Tibial artery (tissue), 4 donors: ENCODE measurements at places on chromosomes 16 and 17.

- H3K4me1 ChIP-seq = no peaks in the 10 kb centered on the region
- no peak overlapping the region for H3K4me3 ChIP-seq
- H3K36me3 ChIP-seq = peaks cover 3% of the 10 kb centered on the region
- H3K27me3 ChIP-seq = no peaks in the 10 kb centered on the region
- no peak overlapping the region for H3K27ac ChIP-seq
- DNase-seq = no peak
Measured at GRCh38 chr17:69117855-69118784, 23.6 kb downstream of the ABCA6 start.

GRCh38 chr16:83400234-83400633, 407.5 kb upstream of the HSBP1 start:
- H3K27me3 ChIP-seq = no peaks in the 10 kb centered on the region
- H3K4me1 ChIP-seq = peaks cover 6% of the 10 kb centered on the region
- DNase-seq = no peak
- no peak overlapping the region for H3K4me3 ChIP-seq

- no peaks in the 10 kb centered on the region for H3K27me3 ChIP-seq
- H3K36me3 ChIP-seq = peaks cover 12% of the 10 kb centered on the region
- peaks cover 14% of the 10 kb centered on the region for H3K4me1 ChIP-seq
- DNase-seq = no peak
- no peak overlapping the region for H3K4me3 ChIP-seq
- H3K27ac ChIP-seq = no peak overlapping the region
Measured at GRCh38 chr16:89156740-89157645, 14.6 kb upstream of the CDH15 start.

GRCh38 chr16:54548281-54548680, 261.7 kb upstream of the IRX3 start:
- H3K4me1 ChIP-seq = no peaks in the 10 kb centered on the region
- H3K36me3 ChIP-seq = no peaks in the 10 kb centered on the region
- H3K27me3 ChIP-seq = no peaks in the 10 kb centered on the region
- no peak for DNase-seq

GRCh38 chr16:56860226-56861020, 4.6 kb upstream of the SLC12A3 start:
- H3K27ac ChIP-seq = no peak overlapping the region
- H3K4me3 ChIP-seq = no peak overlapping the region
- no peaks in the 10 kb centered on the region for H3K36me3 ChIP-seq
- no peak for DNase-seq

- H3K27me3 ChIP-seq = no peaks in the 10 kb centered on the region
- peaks cover 71% of the 10 kb centered on the region for H3K36me3 ChIP-seq
- no peaks in the 10 kb centered on the region for H3K4me1 ChIP-seq
- H3K27ac ChIP-seq = no peak overlapping the region
- H3K4me3 ChIP-seq = no peak overlapping the region
Measured at GRCh38 chr16:53323924-53324323, 110.3 kb upstream of the RBL2 start.

- DNase-seq = no peak
- H3K27me3 ChIP-seq = no peaks in the 10 kb centered on the region
- no peaks in the 10 kb centered on the region for H3K36me3 ChIP-seq
- peak overlapping the region; percentile 61 for H3K27ac ChIP-seq
- peaks cover 74% of the 10 kb centered on the region for H3K4me1 ChIP-seq
- H3K4me3 ChIP-seq = no peak overlapping the region
Measured at GRCh38 chr17:57915544-57915943, 39.7 kb downstream of the CUEDC1 start.

GRCh38 chr17:81037798-81038733, 3.1 kb downstream of the BAIAP2 start:
- H3K27ac ChIP-seq = peak overlapping the region; percentile 59
- H3K4me1 ChIP-seq = peaks cover 65% of the 10 kb centered on the region
- DNase-seq = peak; percentile 72
- H3K27me3 ChIP-seq = no peaks in the 10 kb centered on the region
- H3K4me3 ChIP-seq = no peak overlapping the region

DNA sequence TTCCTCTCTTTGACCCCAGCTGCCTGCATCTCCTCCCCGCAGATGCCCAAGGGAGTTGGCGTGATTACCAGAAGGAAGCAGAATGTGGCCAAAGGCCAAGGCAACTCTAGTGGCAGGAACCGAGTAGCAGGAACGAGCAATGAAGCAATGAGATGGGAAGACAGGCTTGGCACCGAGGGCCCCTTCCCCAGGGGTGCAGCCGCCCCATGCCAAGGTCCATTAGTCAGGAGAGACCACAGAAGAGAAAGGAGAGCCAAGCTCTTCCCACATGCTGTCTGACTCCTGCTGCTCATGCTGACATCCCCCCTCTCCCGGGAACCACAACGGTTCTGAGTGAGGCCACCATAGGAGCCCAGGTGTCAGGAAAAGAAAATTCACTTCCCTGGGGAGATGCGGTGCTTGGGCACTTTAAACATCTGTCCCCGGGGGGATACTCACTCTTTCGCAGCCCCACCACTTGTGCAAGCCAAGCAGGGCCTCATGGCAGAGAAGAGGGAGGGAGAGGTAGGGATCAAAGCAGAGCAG, 67.4 kb downstream of the MYO18A start:
- H3K27ac ChIP-seq = no peak overlapping the region
- peak; percentile 67 for DNase-seq
- no peak overlapping the region for H3K4me3 ChIP-seq

DNA sequence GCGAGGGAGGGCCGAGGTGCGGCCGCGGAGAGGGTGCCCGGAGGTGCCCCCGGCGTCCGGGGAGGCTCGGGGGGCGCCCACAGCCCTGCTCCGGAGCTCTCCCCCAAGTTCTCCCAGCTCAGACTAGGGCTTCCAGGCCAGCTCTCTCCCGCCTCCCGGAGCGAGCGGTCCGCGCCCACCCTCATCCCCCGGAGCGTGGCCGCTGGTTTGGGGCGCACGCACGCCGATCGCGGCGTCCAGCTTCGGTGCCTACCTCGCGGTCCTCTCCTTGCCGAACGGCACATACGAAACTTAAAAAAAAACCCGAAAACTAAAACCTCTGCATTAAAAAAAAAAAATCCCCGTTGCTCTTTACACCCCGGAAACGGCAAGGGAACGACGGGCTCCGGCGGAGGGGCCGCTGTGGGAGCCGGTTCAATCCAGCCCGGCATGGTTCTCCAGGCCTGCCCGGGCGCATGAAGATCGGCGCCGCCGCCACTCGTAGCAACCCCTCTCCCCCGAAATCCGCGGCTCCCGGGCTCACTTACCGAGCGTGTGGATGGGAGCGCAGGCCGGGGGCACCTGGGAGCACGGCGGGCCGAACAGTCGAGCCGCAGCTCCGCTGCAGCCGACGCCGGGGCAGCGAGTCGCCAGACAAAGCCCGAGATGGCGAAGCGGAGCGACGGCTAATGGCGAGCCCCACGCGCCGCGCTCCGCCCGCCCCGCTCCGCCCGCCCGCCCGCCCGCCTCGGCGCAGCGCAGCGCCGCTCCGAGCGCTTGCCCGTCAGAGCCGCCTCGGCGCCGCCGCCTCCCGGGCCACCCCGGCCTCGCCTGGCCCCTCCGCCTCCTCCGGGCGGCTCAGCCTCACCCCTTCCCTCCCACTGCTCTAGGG, 973 bp upstream of the UBTF start:
- H3K27me3 ChIP-seq = no peaks in the 10 kb centered on the region
- DNase-seq = peak; percentile 33
- peak overlapping the region; percentile 83 for H3K4me3 ChIP-seq
- peak overlapping the region; percentile 99 for H3K27ac ChIP-seq

DNA sequence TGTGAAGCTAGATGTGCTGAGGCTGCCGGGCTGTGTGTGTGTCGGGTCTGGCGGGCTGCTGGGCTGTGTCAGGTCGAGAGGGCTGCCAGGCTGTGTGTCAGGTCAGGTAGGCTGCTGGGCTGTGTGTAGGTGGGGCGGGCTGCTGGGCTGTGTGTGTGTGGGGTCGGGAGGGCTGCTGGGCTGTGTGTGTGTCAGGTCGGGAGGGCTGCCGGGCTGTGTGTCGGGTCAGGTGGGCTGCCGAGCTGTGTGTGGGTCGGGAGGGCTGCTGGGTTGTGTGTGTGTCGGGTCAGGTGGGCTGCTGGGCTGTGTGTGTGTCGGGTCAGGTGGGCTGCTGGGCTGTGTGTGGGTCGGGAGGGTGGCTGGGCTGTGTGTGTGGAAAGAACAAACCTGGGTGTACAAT, 8.6 kb downstream of the WDR45B start:
- H3K27me3 ChIP-seq = no peaks in the 10 kb centered on the region
- H3K27ac ChIP-seq = no peak overlapping the region
- no peak overlapping the region for H3K4me3 ChIP-seq
- peaks cover 20% of the 10 kb centered on the region for H3K36me3 ChIP-seq

GRCh38 chr16:72960101-72960500, 87.8 kb downstream of the ZFHX3 start:
- DNase-seq = peak; percentile 20
- H3K27ac ChIP-seq = peak overlapping the region; percentile 53
- no peaks in the 10 kb centered on the region for H3K4me1 ChIP-seq
- peaks cover 34% of the 10 kb centered on the region for H3K36me3 ChIP-seq

GRCh38 chr17:62110923-62111484, 45.9 kb upstream of the MED13 start:
- DNase-seq = no peak
- H3K4me1 ChIP-seq = no peaks in the 10 kb centered on the region
- H3K27me3 ChIP-seq = no peaks in the 10 kb centered on the region
- H3K27ac ChIP-seq = no peak overlapping the region
- no peaks in the 10 kb centered on the region for H3K36me3 ChIP-seq
- H3K4me3 ChIP-seq = no peak overlapping the region

DNA sequence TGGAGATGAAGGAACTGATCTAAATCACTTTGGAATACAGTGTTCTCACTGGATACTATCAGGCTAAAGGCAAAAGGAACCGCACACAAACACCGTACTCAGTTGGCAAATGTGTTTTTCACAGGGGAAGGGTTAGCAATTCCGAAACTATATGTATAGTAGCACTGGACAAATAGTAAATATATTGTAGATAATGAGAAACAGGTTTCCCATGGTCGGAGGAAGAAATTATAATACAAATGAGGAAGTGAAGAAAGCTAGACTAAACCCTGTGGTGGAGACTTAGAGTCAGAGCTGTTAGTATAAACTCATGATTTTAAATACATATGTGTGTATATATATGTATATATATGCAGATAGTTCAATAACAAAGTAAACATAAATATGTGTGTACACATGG, 414.1 kb upstream of the SALL1 start:
- H3K4me3 ChIP-seq = no peak overlapping the region
- no peaks in the 10 kb centered on the region for H3K4me1 ChIP-seq
- H3K27me3 ChIP-seq = no peaks in the 10 kb centered on the region
- no peak for DNase-seq
- H3K27ac ChIP-seq = no peak overlapping the region

DNA sequence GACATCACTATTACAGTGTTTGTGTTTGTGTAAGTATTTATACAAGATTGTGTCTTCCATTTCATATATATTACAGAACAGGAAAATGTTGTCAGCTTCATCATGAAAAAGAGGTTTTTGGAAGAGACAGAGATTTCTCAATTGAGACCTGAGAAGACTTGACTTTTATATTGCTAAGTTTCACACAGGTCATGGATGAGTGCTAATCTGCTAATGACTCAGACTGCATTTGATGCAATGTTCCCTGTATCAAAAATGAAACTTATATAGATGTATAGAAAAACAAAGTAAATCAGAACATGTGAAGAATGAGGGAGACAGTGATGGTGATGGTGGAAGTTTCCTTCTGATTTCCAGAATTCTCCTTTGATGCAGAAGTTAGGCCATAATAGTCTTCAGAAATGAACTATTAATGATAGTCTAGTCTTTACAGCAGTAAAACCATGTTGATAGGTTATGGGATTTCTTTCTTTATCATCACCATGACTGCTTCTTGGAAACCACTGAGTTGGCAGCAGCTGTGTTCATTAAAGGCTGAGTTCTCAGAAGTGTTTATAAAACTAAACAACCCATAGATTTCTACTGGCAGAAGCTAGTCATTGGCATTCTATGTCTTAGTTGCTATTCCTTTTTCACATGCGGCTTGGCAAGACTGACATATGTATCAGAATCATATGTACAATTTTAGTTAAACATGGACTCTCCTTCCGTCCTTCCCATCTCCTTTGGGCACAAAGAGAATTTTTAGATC, 56.1 kb downstream of the PCTP start:
- H3K27ac ChIP-seq = no peak overlapping the region
- DNase-seq = no peak

- H3K4me3 ChIP-seq = no peak overlapping the region
- no peaks in the 10 kb centered on the region for H3K4me1 ChIP-seq
- H3K36me3 ChIP-seq = peaks cover 6% of the 10 kb centered on the region
- DNase-seq = no peak
- H3K27me3 ChIP-seq = no peaks in the 10 kb centered on the region
Measured at GRCh38 chr17:55005520-55005919, 37.0 kb downstream of the STXBP4 start.

DNA sequence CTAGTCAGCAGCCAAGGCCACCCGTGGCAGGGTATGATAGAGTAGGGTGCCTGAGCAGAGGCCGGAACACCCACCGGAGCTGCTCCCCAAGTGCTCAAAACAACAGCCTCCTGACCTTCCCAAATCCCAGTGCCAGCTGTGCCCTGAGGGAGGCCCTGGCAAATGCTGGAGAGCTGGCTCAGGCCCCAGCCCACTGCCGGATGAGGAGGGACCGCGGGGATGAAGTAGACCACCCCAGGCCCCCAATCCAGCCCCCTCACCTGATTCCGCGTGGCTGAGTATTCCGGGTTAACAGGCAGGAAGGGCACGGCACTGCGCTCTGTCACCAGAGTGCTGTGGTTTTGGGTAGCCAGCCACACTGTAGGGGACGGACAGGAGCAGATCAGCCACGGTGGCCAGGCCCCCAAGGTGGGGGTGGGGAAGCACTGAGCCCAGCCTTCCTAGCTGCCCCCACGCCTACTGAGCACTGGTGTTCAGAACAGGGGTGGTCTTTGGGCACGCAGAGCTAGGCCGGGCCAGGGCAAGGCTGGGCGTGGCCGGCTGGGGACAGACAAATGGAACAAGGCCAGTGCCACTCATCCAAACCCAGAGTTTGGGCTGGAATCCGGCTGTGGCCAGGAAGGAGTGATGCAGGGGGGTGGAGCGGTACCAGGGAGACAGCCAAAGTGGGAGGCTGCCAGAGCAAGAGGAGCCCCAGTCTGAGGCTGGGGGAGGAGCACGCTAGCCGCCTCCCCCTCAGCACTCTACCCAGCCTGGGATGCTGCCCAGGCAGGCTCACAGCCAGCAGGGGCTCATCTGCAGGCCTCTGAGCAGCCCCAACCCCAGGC, 9.1 kb downstream of the TP53I13 start:
- H3K27me3 ChIP-seq = no peaks in the 10 kb centered on the region
- DNase-seq = no peak
- peaks cover 6% of the 10 kb centered on the region for H3K4me1 ChIP-seq
- peaks cover 30% of the 10 kb centered on the region for H3K36me3 ChIP-seq
- no peak overlapping the region for H3K4me3 ChIP-seq

GRCh38 chr17:4556996-4557395, 1.8 kb upstream of the MYBBP1A start:
- no peak for DNase-seq
- peaks cover 21% of the 10 kb centered on the region for H3K36me3 ChIP-seq
- no peak overlapping the region for H3K27ac ChIP-seq
- H3K4me1 ChIP-seq = peaks cover 20% of the 10 kb centered on the region
- H3K4me3 ChIP-seq = no peak overlapping the region

GRCh38 chr16:82979406-82980111, 352.8 kb downstream of the CDH13 start:
- no peak overlapping the region for H3K4me3 ChIP-seq
- no peaks in the 10 kb centered on the region for H3K36me3 ChIP-seq
- no peaks in the 10 kb centered on the region for H3K27me3 ChIP-seq
- DNase-seq = no peak
- H3K4me1 ChIP-seq = no peaks in the 10 kb centered on the region

GRCh38 chr17:80822700-80823410, 168.8 kb upstream of the CHMP6 start:
- H3K4me1 ChIP-seq = no peaks in the 10 kb centered on the region
- H3K36me3 ChIP-seq = peaks cover 11% of the 10 kb centered on the region
- no peaks in the 10 kb centered on the region for H3K27me3 ChIP-seq
- H3K27ac ChIP-seq = no peak overlapping the region
- no peak overlapping the region for H3K4me3 ChIP-seq
- DNase-seq = no peak
